ENCODE measurements at places on chromosomes 6 and 20.

- no peak for DNase-seq
Measured at GRCh38 chr20:53837126-53837826, 233.1 kb downstream of the BCAS1 start.

- DNase-seq: peak; percentile 18
Measured at GRCh38 chr6:166540631-166541331, 45.7 kb downstream of the RAMACL start.

DNA sequence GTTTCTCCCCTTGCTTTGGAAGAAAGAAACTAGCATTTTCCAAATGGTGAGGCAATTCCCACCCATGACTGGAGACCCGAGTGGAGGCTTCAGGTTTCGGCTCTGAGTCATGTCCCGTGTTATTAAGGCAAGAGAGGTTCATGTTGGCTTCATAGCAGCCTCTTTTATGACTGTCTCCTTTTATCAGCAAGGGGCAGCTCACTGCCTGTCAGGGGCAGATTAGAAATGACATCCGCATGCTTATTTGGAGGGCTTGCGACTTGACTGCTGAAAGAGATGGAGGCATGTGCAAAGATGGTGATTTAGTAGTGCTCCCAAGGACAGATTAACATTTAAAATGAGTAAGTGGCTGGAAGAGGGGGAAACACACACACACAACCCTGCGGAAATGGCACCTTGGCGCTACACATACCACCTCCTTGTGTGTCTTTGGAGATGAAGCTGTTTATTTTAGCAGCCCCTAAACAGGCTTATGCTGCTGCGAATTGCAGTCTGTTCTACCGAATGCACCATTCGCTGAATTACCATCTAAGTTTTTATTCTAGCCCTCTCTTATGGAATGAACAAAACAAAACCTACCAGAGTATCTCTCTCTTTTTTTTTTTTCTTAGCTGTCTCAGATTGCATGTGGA, 52.1 kb upstream of the VSTM2L start:
- DNase-seq: peak; percentile 69

GRCh38 chr6:40247516-40248115, 313.4 kb upstream of the MOCS1 start:
- no peak for DNase-seq

DNA sequence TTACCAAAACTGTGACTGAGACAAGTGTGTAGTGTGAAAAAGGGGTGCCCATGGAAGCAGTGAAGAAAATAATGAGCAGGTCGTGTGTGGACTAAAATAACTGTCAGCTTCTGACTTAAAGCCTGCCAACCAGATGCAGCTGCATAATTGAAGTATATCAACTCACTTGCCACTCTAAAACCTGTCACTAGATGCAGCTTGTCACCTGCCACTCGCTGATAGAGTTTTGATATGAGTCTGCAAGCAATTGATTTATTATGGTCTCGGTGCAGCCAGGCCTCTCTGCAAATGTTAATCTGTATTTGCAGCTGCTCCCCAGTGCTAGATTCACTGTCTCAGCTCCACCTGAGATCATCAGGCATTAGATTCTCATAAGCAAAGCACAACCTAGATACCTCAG, 1090.0 kb upstream of the EYS start:
- no peak for DNase-seq

- DNase-seq: no peak
Measured at GRCh38 chr6:109348226-109348625, 34.0 kb downstream of the CD164 start.

DNA sequence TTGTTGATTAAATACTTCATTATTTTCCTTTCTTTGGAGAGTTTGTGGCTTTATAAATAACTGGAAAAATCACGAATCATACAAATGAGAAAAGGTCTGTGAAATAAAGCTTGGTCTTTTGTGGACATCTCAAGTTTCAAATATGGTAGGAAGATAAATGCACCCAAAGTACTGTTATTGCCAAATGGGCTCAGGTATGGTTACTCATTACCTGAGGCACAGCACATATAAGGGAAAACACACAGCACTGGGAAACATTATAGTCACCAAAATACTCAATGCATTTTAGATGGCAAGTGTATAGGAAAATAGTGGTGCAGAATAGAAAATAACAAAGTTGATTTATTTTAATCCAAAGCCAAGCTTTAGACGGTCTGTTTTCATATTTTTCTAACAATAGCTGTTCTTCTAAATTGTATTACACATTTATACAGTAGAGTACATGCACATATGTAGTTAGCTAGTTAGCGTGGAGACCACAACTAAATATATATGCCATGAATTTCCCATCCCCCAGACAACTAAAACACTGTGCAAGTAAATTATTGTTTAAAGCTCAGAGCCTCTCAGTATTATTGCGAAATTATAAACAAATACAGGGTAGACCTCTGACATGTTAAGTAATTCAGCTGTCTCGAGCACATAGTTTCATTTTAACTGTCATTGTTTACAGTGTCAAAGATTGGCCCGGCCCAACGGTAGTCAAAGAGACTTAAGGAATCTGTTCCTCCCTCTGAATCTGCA, 336.0 kb downstream of the SYNE1 start:
- peak; percentile 66 for DNase-seq

DNA sequence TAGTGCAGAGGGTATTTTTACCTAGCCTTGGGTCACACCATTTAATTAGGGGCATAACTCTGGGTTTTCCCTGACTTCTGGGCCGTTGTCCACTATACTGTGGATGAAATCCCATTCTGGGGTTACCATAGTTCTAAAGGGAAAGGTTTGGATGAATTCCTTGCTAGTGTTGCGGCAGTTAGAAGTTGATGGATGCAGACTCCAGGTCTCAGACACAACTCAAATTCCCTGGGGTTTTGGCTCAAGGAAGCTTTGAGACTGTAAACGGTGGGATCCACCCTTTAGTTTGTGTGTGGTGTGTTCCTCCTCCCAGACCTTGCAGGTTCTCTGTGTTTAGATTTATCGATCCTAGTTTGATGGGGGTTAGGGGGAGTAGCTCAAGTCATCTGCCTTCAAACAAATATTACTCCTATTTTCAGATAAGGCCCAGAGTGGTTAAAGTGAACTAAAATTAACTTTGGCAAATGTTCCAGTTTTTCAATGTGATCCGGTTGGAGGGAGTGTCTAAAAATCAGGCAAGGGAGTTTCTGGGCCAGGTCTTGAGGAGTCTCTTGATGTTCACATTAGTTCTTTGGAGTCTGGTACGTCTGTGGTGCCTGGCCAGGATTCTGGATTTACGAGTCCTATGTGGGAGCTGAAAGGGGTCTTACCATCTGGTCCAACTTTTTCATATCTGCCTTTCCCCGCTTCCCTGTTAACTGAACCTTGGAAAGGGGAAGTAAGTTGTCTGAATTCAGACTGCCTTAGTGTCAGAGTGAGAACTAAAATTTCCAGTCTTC, 1.5 kb downstream of the RALY start:
- peak; percentile 47 for DNase-seq

DNA sequence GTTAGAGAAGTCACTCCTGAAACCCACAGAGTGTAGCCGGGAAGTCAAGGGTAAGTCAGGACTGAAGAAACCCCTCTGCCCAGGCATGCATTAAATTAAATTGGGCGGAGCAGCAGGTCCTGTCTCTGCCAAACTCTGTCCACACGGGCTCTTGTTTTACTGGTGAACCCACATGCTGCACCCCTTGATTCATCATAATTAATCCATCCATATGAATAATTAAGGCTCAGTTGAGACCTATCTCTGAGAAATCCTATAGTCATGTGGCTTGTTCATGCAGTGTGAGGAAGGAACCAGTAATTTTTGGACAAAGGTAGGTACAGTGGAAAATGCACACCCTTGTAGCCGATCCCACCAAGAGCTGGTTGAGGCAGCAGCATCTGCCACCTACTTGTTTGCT, 43.0 kb downstream of the PXDC1 start:
- no peak for DNase-seq

GRCh38 chr6:98576791-98577190, 257.6 kb upstream of the POU3F2 start:
- no peak for DNase-seq

DNA sequence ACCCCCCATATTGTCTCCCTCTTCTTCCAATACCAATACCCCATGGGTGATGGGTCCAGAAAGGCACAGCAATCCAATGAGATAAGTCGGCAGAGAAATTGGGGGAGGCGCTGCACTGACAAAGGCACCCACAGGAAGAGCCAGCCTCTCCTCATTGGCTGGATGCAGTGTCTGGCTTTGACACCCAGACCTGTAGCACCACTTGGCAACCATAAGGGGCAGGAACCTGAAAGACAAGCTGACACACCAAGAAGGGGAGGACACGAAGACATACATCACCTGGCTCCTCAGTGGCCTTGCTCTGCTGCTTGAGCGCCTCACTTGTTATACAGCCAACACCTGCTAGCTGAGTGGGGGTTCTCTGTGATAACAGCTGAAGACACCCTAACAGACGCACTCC, 19.4 kb upstream of the SLC4A11 start:
- no peak for DNase-seq

DNA sequence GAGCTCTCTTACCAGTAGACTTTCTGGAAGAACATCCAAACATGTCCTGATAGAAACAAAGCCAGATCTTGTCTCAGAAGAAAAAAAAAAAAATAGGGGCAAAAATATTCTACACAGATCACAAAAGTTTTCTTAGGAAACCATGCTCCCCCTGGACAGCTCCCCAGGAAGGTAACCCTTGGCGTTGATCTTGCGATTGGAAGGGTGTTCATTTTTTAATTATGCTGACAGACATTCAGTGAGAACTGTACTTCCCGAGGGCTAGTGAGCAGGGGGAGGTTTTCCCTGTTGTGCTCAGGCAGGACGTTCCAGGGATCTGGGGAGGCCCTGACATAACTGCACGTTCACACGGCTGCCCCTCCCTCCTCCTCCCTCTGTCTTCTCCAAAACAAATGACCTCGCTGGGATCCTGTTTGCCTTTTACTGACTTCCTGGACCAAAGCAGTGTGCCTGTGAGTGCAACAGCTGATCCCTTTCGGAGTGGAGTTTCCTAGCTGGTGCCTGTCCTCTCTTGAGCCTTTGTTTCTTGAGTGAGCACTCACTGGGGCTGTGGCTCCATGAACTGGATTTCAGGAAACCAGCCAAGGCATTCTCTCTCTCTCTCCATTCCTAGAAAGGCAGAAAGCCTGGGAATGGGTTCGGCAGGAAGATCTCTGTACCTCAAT, 46.7 kb downstream of the MARCKS start:
- no peak for DNase-seq

GRCh38 chr6:121460170-121460569, 24.7 kb downstream of the GJA1 start:
- DNase-seq: no peak

DNA sequence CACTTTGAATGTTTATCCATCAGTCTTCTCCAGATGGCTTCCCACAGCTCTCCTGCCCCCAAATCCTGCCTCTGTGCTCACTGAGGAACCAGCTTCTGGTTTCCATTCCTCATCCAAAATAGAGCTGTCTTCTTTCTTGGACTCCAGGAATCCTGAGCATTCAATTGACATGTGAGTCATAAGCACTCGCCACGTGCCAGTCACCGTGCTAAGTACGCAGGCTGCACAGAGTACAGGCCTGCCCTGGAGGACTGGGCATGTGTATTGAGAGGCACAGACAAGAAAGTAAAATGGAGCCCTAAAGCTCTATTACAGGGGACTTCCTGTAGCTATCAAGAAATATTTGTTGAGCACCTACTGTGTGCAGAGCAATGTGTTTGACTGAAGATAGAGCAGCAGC, 39.7 kb upstream of the LRFN2 start:
- DNase-seq: no peak

DNA sequence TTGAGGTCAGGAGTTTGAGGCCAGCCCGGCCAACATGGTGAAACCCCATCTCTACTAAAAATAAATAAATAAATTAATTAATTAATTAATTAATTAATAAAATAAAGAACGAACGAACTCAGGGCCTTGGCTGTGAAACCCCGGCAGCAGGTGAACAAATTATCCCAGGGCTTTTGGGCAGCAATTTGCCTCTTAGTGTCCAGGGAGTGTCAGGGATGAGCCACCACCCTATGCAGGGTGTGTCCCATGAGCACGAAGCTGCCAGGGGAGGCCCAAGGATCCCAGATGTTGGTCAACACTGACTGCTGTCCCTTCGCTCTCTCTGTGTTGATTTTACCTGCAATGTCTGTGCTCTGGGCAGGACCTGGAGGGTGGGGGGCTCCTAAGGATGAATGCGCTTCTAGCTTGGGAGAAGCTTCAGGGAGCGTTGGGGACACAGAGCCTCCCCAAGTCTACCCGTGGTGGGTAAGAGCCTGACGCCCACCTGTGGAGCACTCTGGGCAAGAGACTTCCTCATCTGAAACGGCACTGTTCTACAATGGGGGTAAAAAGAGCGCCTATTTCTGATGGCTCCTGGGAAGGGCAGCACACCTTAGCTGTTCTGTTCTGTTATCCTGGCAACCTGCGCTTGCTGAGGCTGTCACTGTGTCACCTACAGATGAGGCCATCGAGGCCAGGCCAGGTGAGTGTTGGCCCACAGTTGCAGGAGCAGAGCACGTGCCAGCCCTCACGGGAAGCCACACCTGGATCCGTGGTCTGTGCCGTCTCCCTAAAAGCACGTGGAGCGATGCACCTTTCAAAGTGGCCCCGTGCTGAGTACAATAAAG, 125.5 kb upstream of the CDH4 start:
- DNase-seq: no peak

GRCh38 chr6:157659536-157660271, 163.3 kb upstream of the SNX9 start:
- DNase-seq: no peak

DNA sequence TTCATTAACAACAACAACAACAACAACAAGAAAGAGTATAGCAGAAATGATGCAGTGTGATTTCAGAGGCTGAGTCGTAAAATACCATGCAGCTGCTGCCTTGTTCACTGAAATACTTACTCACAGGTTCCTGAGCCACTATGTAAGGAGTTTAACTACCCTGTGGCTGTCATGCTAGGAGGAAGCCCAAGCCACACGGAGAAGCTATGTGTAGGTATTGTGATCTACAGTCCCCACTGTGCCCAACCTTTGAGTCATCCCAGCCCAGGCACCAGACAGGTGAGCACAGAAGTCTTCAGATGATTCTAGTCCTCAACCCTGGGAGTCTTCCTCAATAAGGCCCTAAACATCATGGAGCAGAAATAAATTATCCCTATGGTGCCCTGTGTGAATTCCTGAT, 14.6 kb upstream of the RALY start:
- no peak for DNase-seq

DNA sequence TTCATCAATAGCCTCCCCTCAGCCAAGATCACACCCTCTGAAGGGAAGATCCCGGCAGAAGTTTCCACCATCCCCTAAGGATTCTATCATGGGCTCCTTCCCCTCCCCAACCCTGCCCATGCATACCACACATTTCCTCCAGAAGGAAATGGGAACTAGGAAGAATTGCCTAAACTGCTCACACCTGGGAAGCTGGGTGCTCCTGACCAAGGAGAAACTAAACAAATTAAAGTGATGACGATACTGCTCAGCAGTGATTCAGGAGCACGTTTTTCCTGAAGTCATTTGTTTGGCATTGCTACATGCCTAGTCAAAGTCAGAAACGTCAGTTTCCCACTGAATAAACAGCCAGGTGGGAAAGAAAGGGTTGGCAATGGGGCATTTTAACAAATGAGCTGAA, 136.1 kb upstream of the CDYL start:
- no peak for DNase-seq

DNA sequence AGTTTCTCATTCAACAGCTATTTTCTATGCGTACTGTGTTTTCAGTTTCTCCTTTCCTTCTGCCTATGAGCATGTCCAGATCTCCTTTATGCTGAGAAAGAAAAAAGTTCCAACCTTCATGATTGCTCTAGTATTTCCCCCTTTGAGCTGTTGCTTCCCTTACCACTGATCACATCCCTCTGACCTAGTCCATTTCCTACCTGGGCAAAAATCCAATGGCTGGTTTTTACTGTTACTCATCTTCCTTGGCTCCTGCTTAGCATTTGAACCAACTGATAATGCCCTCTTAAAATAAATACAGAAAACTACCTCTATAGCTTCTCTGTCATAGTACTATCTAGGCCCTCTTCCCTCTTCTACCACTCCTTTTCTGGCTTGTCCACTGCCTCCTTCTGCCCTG, 6.0 kb downstream of the RFX6 start:
- no peak for DNase-seq
